ENCODE measurements at places on chromosomes 16 and 17.

DNA sequence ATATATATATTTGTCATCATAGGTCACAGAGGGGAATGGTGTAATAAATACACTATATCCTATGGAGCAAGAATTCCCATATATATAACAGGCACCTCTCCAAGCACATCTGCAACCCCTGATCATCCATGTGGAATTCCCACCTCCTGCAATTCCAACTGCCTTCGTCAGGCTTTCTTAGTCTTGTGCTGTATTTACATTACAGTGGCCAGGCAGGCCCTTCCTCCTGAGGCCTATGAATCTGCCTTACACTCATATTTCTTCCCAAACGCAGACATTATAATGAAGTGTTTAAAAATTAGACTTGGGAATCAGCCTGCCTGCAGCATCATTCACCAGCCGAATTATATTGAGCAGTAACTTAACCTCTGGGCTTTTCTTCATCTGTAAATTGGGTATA lies 19.3 kb upstream of the DNAH9 start:
- DNase-seq, result no peak

GRCh38 chr17:79811011-79811867 lies 14.4 kb upstream of the CBX8 start:
- peak; percentile 44 for DNase-seq

DNA sequence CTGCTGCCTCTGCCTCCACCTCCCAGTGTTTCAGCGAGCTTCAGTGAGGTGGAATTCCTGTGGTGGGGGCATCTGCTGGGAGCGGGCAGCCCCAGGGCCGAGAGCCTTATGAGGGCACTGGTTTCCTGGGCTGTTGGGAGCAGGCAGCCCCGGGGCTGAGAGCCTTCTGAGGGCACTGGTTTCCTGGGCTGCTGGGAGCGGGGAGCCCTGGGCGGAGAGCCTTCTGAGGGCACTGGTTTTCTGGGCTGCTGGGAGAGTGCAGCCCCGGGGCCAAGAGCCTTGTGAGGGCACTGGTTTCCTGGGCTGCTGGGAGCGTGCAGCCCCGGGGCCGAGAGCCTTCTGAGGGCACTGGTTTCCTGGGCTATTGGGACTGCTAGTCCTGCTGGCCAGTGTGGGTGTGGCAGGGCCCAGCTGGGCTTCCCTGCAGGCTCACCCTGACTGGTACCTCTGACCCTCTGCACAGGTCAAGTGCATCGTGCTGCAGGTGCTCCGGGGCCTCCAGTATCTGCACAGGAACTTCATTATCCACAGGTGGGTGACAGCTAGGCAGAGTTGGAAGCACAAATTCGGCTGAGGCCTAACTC lies 5.6 kb downstream of the CDK10 start:
- no peak for DNase-seq

GRCh38 chr17:10192972-10193371 lies 5.4 kb downstream of the GAS7 start:
- no peak for DNase-seq

DNA sequence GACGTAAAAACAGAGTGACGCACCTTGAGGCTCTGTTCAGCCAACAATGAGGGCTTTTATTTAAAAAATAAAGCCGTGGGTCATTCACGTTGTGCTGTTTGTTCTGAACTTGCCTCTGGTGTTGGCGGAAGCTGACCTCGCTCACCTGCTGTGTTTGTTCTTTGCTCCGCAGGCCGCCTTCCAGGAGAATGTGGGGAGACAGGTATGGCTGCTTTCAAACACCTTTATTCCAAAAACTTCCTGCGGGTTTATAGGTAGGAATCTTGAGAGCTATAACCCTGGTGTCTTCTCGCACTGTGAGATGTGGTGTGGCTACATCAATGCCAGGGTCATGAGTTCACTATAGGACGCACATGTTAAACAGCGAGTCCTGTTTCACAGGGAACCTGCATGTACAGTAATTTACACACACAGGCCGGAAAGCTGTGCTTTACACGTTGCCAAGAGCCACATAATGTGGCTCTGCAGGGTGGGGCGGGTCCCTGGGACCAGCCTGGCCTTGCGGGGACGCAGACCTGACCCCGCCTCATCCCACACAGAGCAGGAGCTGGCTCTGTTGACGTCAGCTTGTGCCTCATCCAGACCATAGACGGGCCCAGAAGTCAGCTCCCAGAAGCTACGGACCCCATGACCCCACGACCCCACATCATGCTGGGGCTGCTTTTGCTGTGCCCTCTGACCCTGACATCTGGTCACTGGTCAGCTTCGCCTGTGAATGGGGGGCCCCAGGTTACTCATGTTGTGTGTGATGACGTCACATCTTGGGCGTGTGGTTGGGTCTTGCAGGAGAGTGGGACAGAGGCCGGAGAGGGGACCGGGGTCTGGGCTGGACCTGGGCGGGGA lies 49.9 kb upstream of the ZNF750 start:
- no peak for DNase-seq

- DNase-seq, result no peak
Observed at GRCh38 chr17:733743-734142, 1.3 kb downstream of the TLCD3A start.

- DNase-seq, result no peak
Observed at GRCh38 chr17:11490171-11490755, 108.0 kb upstream of the DNAH9 start.

- DNase-seq, result no peak
Observed at GRCh38 chr16:49951574-49952195, 73.3 kb upstream of the CNEP1R1 start.

GRCh38 chr16:4474192-4474961 lies at the start of gene NMRAL1:
TSS of gene NMRAL1 (minus strand) at chr16:4474625. CDS start at chr16:4474132, 493 bp downstream.
- DNase-seq, result peak; percentile 91

GRCh38 chr16:4386451-4386805 lies 14.8 kb downstream of the VASN start:
- no peak for DNase-seq

GRCh38 chr16:88306411-88306810 lies 76.3 kb upstream of the ZNF469 start:
- no peak for DNase-seq

DNA sequence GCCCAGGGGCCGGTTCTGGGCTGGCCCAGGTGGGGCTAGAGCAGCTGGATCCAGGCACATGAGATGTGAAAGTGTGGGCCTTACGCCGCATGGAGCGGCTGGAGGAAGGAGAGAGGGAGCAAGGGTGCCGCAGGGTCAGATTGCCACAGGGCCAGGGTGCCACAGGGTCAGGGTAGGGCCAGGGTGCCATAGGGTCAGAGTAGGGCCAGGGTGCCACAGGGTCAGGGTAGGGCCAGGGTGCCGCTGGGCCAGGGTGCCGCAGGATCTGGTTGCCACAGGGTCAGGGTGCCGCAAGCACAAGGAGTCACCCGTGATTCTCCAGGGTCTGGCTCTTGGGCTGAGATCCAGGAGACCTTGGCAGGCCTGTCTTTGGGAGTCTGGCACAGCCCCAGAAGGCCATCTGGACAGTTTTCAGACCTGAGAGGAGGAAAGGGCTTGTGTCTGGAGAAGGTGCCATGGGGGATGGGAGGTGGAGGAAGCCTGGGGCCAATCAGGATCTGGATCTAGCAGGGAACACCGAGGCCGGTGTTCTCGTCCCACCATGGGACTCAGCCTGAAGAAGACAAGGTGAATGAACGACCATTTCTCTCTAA lies 13.1 kb upstream of the LASP1NB start:
- peak; percentile 8 for DNase-seq

DNA sequence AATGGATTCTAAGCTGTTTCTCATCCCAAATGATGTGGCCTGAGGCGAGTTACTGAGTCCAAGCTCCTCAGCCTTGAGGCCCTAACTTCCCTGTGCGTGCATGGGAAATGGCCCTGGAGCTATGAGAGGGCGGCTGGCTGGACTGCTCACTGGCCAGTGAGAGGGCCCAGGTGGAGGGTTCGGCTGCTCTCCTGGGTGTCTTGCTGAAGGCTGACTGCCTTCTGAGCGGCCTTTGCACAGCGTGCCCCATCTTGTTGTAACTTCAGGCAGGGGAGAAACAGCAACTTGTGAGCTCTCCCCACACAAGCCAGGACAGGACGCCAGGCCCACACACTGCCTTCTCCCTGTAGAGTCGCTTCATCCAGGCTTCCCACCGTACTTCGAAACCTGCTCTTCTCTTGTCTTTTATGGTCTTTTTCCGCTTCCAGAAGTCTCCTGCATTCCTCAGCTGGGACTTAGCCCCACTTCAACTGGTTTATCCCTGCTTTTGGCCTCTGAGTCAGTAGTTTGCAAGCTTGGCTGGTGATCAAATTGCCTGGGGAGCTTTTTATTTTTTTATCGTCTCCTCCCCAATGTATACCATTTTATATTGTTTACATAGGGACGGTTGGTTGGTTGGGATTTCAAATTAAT lies 13.3 kb downstream of the CDH3 start:
- DNase-seq, result no peak

- DNase-seq, result peak; percentile 88
Observed at GRCh38 chr17:4412933-4413831, 20.6 kb upstream of the SPNS3 start.

DNA sequence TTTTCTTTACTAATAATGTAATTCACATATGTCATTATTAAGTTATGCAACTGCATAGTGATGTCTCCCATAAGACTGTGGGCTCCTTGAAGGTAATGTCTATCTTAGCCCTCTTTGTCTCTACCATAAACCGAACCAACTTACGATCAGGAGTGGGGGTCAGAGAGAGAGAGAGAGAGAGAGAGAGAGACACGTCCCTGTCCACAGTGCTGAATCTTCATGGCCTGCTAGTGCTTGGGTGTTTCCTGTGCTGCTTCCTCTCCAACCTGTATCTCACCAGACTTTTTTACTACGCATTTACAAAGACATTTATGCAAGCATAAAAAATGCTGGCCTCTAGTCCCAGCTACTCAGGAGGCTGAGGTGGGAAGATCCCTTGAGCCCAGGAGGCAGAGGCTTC lies 52.2 kb upstream of the HAPSTR1 start:
- no peak for DNase-seq

DNA sequence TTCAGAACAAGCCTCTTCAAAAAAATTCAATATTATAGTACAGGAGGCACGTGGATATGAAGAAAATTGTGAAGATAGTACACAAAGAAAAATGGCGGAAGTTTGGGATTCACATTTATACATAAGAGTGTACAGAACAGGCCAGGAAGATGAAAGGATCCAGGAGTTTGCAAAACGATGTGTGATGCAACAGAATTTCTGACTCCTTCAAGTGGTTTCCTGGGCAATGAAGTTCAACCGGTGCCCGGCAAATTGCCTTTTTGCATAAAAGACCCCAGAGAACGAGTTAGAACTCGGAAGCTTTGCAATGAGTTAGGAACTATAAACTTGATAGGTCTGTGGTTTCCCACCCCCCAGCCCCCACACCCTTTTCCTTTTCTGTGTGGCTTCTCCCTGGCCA lies 189.1 kb downstream of the SALL1 start:
- no peak for DNase-seq

GRCh38 chr17:36869856-36870719 lies 67.2 kb upstream of the LHX1 start:
- no peak for DNase-seq

GRCh38 chr17:79746889-79747507 lies 16.3 kb downstream of the ENPP7 start:
- DNase-seq, result no peak

DNA sequence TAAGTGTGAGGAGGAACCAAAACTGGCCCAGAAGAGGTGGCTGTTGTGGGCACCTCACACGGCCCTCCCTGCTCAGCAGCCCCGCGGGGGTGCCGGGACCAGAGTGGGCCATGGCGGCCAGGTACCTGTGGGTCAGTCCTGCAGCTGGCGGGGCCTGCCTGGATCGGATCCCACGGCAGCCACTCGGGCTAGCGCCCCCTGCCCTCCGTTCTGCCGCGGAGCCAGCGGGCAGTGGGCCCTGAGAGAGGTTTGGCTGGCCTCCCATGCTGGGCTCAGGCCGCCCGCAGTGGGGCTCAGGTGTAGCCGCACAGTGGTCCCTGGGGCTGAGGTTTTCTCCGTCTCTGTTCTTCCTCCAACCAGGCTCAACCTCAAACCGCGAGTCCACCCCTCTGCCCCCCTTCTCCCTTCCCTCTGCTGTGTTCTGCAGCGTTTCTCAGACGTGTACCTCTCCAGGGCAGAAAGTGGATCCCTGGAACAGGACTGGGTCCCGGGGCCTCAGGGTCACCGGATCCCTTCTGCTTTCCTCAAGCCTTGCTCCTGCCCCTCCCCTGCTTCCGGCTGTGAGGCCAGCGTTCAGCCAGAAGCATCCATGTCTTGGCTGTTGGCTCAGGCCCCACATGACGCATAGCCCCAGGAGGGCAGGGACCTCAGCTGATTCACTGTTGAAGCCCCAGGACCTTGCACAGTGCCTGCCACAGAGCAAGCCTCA lies 28.6 kb upstream of the ITGA3 start:
- no peak for DNase-seq

- no peak for DNase-seq
Observed at GRCh38 chr16:83887080-83887479, 11.8 kb upstream of the MLYCD start.

GRCh38 chr16:81774348-81774747 lies 4.7 kb upstream of the PLCG2 start:
- no peak for DNase-seq

DNA sequence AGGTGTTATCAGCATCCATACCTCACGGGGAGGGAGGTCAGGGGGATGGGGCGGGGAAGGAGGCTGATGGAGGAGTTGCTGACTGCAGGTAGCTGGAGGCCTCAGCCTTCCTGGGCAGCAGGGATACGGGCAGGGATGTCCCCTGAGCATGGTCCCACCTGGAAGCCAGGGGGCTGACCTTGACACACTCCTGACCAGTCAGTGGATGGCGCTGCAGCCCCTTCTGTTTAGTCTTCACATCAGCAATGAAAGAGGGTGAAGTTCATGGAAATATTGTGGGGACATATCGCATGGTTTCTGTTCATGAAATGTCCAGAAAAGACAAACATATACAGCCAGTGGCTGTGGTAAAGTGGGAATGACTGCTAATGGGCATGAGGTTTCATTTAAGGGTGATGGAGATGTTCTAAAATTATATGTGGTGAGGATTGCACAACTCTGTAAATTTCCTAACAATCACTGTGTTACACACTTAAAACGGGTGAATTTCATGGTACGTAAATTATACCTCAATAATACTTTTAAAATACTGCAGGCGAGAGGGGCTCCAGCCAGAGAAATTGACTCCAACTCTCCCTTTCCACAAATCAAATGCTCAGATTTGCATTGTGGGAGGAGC lies 489.6 kb downstream of the CDH13 start:
- DNase-seq, result no peak

DNA sequence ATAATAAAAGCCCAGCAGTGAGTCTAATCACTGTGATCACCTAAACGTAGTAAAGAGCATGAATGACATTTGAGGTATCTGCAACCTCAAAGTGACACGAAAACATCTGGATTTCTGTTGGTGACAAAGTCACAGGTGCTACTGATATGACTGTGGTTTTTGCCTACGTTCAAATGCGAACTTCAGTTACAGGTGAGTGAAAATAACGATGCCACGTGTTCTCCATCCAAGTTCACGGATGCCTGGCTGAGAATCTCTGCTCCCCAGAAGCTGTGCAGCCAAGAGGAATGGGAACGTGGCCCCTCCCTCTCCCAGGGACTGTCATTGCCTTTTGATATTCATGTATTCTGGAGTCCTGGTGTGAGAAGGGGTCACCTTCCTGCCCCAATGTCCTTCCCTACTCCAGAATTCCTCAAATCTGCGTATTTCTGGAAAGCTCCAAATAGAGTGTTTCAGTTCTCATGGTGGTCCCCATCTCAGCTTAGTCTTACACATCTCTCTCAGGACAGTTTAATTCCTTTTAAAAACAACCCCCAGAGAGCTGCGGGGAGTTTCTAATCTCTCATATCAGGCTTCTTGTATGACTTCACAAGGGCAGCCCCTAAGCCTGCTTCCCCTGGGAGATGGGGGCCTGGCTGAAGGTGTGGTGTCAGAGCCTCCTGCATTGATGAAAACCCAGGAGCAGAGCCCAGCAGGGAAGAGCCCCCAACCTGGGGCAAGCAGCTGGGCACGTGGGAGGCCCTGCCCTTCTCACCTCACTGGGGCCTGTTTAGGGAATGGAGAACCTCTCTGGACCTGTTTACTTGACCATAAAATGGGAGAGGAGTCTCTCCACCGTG lies 25.8 kb downstream of the PIK3R5 start:
- DNase-seq, result no peak

All from CD4-positive, alpha-beta T cell (primary cell).